ENCODE measurements at places on chromosomes 6 and 20.

DNA sequence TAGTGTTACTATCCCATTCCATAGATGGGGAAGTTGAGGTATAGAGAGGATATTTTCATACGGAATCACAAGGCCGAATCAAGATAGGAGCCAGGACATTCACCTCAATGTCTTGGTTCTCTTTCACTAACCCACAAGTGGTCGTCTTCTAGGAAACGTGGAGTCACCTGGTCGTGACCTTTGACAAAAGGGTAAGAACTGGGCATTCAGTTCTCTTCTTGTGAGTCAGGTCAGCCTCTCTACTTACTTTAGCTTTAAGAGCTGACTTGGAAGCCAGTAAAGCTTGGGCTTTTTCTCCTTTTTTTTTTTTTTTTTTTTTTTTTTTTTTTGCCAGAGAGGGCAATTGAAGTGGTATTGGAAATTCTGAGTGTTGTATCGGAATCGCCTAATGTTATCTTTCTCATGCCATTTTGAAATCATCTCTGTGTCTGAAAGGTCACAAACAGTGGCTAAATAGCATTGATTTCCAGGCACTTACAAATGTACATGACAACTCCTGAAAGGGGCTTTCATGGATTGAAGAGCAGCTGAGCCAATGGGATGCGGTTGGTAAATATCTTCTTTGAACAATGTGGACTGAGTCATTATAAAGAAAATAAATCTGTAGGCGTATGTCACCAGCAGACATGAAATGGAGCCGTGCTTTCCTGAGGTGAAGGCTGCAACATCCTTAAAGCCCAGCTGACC lies 356.9 kb downstream of the KIF16B start:
- DNase-seq: no peak

GRCh38 chr20:26135325-26136110 lies 438.9 kb upstream of the ZNF337 start:
- no peak for DNase-seq

DNA sequence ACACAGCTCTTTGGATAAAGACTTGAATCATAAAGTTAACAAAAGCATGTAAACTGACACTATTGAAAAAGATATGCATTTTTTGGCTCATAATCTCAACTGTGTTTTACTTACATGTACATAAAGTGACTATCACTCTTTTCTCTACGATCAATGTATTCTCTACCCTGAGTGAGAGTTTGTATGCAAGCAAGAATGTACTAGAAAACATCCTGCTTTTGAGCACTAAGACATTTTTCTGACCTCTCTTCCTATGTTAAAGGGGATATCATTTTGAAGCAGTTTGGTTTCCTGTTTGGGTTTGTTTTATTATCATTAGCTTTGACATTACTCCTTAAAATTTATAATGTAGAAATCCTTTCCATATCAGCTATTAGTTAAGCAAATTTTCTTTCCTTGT lies 910.8 kb downstream of the C6orf118 start:
- DNase-seq: no peak

GRCh38 chr6:37206622-37207021 lies 36.7 kb downstream of the PIM1 start:
- DNase-seq: no peak

- DNase-seq: no peak
Observed at GRCh38 chr20:62696989-62697388, 11.6 kb upstream of the NTSR1 start.

- no peak for DNase-seq
Observed at GRCh38 chr6:28335040-28335563, 846 bp downstream of the ZSCAN31 start.

- no peak for DNase-seq
Observed at GRCh38 chr6:123716506-123716905, 79.8 kb upstream of the TRDN start.

DNA sequence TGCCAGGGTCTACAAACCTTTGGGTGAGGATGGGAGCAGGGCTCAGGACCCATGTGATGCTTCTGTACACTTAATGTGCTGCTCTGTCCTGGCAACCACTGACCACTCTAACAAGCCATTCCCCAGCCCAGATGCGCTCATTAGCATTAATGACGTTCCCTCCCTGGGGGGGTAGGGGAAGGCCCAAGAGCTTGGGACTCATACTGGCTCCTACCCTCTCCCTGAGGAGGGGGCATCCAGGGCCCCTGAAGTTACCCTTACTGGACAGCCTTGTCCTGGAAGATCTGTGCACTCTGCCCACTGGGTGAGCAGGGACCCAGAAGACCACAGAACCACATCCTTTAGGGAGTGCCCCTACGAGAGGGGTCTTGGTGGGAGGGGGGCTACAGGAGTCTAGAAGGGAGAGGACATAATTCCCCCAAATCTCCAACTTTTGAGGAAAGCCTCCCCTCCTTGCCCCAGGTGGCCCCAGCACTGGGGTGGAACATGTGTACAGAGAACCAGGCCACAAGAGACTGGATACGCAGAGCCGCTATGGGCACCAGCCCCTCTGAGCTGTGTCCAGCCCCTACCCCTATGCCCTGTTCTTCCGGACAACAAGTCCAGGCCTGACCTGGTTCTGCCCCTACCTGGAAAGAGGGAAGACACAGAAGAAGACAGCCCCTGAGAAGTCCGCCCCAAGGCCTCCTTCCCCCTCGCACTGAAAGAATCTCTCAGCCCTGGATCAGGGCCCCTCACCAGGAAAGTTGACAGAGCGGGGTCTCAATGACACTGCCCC lies 1.4 kb downstream of the TEAD3 start:
- DNase-seq: no peak

DNA sequence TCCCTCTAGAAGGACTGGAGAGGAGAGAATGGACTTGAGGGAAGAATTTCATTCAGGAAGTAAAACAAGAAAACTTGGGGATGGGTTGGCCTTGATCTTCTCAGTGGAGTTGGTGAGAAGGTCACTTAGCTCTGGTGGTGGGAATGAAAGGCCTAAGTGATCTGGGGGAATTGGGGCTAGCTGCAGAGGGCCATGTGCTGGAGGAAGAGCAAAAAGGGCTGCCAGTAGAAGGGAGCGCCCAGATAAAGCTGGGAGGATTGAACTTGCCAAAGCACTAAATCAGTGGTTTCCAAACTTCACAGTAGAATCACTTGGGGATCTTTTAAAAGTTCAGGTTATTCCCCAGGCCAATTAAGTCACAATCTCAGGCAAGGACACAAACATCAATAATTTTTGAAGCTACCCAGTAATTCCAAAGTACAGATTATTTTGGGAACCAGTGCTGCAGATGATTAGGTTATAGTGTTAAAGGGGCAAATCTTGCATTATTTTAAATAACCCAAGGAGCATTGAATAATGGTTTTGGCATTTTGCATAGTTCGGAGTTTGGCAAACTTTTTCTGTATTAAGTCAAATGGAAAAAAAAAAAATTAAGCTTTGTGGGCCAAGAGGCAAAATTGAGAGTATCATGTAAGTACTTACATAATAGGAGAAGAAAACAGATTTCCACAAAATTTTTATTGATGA lies 36.5 kb upstream of the RFPL4B start:
- no peak for DNase-seq

DNA sequence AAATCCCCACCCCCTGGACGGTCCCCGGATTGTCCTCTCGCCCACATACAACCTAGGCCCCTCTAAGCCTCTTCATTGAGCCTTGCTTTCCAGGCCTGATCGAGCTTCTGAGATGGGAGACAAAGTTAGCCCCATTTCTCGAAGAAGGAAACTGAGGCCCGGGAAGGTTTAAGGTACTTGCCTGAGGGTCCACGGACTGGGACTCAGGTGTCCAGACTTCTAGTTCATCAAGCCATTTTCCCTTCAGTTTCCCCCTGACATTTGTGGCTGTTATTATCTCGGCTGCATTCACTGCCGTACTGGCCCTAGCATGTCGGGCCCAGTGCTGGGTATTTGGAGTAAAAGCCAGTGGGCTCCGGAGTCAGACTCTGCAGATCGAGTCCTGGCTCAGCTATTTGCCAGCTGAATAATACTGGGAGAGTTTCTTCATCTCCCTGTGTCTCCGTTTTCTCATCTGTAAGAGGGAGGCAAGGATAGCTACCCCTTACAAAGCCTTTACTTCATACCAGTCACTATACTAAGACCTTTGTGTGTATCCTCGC lies 633 bp downstream of the RPRD1B start:
- DNase-seq: no peak

DNA sequence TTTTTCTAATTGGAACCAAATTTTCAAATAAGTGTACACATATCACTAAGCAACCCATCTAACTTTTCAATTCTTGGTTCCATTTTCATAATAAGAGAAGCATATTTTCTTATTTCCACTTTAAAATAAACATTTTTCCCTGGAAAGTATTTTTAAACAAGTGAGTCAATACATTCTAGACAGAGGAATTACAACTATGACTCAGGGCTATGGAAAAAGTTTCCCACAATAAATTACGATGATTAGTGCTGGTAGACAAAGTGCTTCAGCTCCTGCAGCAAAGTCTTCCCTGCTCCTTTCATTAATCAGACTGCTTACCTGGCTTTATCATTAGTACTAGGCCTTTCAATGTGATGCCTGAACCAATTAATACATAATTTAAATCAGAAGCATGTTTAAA lies 322.5 kb downstream of the HACE1 start:
- no peak for DNase-seq

Data from activated T-cell treated with anti-CD3 and anti-CD28 coated beads, Interleukin-2, amount 50 U/mL, for 24 hours (primary cell).